DND-41 (cell line): ENCODE measurements at places on chromosomes 2 and 18.
A peak's percentile ranks its signal among the peaks of the same experiment; 100 is the strongest.

DNA sequence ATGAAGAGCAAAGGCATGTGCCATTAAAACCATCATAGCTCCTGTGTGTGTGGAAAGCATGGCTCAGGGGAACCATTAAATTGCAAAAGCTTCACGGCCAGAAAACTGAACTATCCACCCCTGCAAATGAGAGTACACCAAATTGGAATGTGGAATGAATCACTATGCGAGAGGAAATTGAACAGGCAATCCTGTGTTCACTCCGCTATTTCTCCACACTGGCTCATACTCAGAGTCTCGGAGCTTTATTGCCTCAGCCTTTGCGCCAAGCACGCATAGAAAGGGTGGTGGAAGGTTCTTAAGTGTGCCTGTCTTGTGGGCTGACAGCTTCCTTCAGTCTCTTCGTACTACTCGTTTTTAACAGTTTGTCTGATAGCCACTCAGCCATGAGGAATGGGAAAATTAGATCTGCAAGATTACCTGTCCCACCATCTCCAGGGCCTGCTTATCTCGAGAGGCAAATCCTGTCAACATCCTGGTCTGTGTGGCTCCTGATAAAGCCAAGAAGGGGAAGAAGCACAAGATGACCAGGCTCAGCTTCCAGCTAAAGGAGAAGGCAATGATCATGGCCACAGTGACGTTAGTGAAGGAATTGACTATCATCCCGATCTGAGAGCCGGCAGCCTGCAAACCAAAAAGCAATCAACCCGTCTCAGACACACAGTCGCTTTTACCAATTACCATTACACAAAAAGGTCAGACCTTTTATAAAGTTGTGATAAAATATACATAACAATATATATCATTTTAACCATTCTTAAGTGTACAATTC is 34.9 kb downstream of the G6PC2 start:
- no peak for DNase-seq

DNA sequence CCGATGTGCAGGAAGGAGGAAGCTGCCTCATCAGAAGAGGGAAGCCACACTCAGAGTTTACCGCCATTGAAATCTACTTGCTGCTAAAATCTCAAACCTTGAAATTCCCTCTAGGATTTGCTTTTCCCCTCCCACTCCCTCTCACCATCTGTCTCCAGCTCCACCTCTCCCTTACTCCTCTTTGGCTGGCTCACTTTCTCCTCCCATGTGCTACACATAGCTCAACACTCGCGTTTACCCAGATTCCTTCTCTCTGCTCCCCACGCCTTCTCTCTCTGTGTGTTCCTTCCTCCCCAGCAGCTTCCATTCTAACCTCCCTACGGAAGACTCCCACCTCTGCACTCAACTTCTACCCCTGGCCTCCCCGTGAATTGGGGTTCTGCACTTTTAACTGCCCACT is 143.1 kb downstream of the DNER start:
- DNase-seq: no peak

- peak; percentile 45 for DNase-seq
Measured at GRCh38 chr2:117785740-117786139, 28.8 kb upstream of the DDX18 start.

- peak; percentile 81 for DNase-seq
Measured at GRCh38 chr2:111705239-111705638, 178.8 kb downstream of the ANAPC1 start.

DNA sequence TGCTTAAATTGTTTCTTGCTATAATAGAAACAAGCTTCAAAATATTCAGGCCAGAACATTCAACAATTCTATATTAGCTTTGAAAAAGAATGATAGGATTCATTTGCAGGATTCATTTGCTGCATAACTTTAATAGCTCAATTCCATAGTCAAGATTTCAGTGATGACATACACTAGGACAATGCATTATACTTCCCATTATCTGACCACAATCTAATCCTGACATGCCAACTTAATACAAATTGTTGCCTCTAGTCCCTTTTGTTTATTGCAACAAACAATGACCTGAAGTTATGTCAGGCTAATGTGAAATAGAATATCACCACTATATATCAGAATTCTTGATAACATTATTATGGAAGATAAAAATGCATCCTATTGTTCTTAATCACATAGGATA is 169.4 kb downstream of the DNAH7 start:
- DNase-seq: no peak

DNA sequence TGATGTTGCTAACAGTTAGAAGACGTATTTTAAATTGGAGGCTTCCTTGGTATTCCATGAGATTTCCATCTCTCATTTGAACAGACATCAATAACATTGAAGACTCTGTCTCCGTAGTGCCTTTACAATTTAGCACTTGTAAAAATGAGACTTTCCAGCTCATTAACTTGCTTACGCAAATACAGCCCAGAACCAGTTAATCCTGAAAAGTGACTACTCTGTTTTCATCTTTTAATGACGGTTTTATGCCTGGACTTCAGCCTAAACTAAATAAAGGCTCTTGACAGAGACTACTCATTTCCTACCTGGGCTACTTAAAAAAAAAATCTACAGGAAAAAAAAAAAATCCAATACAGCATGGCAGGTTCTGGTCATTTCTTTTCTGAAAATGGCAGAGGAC is 148.6 kb downstream of the LRATD1 start:
- no peak for DNase-seq

- no peak for DNase-seq
Measured at GRCh38 chr18:34358923-34359322, 134.2 kb upstream of the NOL4 start.

DNA sequence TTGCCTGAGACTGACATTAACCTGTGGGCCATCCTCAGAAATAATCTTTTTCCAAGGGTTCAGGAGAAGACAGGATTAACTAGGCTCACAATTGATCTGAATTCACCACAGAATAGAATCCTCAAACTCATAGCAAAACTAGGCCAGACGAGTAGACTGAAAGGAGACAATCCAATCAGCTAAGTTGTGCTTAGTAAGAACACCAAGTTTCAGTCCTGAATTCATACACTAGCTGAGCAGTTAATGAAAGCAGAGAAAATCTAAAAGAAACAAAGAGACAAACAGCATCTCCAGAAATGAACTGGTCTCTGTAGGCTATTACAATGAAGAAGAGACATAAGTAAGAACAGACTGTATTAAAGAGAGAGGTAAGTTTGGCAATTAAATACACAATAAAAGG is 89.5 kb downstream of the GORASP2 start:
- no peak for DNase-seq

GRCh38 chr2:40428439-40428838 is 23.5 kb downstream of the SLC8A1 start:
- DNase-seq: no peak

DNA sequence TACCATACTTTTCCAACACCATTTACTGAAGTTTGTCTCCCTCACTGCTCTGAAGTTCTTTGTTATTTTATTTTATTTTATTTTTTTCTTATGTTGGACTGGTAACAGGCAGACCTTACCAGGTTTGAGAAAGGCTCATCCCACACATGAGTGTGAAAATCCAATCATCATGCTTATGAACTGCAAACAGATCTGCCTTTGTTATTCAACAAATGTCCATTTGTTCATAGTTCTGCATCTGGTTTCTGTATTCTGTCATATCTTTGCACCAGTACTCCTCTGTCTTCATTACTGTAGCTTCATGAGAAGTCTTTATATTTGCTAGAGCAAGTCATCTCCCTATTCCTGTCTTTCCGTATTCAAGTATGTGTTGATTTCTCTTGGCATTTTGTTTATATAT is 5.3 kb downstream of the RNU2-63P start:
- DNase-seq: no peak

DNA sequence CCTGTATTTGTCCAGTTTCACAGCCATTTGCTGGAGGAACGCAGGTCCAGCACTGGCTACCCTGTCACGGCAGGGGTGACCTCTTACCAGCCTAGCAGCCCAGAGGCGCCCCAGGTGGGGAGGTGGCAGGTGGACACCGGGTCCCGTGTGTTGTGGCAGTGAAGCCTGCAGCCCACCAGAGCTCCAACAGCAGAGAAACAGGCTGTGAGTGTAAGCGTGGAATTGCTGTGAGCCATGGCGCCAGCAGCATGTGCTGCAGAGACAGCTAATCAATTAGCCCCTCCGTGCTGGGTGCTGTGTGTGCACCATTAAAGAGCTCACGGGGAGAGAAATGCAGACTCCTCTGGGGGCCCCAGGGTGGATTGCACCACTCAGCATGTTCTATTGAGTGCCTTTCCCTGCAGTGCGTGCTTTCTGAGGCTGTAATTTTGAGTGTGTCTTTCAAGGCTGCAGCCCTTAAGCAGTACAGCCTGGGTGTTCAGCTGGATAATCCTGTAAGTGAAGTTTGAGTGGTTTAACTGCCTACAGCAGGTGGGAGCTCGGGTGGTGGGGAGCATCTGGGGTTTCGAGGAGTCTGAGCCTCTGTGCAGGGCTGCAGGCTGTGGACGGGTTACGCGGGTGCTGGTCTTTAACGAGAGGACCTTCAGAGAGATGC is 15.9 kb downstream of the RTP5 start:
- DNase-seq: peak; percentile 61

GRCh38 chr2:150137338-150138069 is 350.0 kb downstream of the RND3 start:
- no peak for DNase-seq

GRCh38 chr2:8242739-8243138 is 439.1 kb upstream of the ID2 start:
- no peak for DNase-seq

DNA sequence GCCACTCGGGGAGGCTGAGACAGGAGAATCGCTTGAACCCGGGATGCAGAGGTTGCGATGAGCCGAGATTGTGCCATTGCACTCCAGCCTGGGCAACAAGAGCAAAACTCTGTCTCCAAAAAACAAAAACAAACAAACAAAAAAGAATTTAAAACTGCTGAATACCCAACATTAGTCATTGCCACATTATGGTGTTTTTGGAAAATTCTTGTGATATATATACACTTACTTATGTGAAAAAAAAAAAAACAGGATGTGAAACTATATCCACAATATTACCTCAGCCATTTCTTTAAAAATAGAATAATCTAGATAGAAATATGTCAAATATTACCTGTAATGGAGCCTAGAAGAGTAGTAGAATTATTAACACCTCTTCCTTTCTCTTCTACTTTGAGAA is 288.3 kb upstream of the FN1 start:
- no peak for DNase-seq

GRCh38 chr2:9346885-9347284 is 76.4 kb downstream of the ITGB1BP1 start:
- DNase-seq: no peak

- DNase-seq: no peak
Measured at GRCh38 chr2:148493822-148494563, 150.6 kb upstream of the EPC2 start.

DNA sequence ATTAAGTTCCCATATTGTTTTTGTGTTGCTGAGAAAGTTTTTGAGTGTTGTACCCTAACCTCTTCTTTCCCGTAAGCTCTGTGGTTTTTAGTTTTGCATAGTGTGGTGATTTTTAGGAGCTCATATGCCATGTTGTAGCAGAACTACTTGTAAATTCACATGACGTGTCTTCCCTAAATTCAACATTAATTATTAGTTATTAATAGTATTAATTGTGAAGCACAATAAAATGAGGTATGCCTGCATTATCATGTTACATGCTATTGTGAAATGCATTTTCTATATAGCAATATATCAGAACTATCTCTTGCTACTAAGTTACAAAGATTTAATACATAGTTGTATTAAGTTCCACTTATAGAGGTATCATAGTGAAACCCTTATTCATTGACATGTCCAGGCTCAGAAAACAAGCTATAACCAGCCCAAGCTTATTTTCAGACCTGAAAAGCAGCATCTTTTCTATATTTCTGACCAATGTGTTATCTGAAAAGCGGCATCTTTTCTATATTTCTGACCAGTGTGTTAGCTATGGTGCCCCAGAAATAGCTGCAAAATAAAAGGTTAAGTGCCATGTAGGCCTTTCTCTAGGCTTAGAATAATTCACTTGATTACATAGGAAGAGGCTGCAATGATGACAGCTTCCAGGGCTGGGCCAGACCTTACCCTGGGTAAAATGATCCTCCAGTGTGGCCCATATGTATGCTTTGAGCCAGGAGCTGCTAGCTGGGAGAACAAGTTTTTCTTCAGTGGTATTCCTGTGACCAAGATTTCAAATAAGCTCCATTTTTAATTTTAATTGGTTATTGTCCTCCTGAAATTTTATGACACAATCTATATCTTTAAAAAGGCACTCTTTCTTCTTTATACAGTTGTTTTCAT is 21.6 kb downstream of the EPAS1 start:
- DNase-seq: no peak

DNA sequence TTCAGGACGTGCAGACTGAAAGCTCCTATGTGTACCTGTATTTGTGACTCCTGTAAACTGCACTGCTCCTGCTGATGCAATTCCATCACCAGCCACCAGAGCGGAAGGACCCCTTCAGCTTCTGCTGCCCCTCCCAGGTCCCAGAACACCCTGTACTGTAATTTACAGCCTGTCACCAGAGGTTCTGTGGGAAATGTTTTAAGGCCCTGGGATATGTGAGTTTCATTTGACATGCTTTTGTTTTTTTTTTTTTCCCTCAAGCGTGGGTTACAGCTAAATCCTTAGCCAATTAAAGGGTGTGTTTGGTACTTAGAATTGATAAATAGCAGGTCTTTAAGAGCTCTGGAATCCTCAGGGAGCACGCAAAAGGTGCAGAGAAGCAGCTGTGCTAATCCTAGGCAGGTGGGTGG is 79.4 kb downstream of the KCTD1 start:
- DNase-seq: peak; percentile 55

GRCh38 chr18:78527984-78528383 is 451.6 kb upstream of the SALL3 start:
- DNase-seq: no peak

- no peak for DNase-seq
Measured at GRCh38 chr18:40866968-40867367, 1088.1 kb upstream of the PIK3C3 start.

- no peak for DNase-seq
Measured at GRCh38 chr2:202249521-202250253, 11.3 kb upstream of the SUMO1 start.

DNA sequence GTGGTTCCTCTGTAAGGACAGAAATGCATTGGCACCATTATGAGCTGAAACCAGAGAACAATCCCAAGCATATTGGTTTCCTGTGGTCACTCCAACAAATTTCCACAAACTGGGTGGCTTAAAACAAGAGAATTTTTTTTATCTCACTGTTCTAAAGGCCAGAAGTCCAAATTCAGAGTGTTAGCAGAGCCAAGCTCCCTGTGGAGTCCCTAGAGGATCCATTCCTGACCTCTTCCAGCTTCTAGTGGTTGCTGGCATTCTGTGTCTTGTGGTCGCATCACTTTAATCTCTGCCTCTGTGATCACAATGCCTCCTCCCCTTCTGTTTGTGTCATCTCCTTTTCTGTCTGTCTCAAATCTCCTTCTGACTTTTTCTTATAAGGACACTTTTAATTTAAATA is 380.3 kb downstream of the NYAP2 start:
- DNase-seq: no peak

GRCh38 chr2:171042253-171042969 is 113.4 kb downstream of the GORASP2 start:
- no peak for DNase-seq

DNA sequence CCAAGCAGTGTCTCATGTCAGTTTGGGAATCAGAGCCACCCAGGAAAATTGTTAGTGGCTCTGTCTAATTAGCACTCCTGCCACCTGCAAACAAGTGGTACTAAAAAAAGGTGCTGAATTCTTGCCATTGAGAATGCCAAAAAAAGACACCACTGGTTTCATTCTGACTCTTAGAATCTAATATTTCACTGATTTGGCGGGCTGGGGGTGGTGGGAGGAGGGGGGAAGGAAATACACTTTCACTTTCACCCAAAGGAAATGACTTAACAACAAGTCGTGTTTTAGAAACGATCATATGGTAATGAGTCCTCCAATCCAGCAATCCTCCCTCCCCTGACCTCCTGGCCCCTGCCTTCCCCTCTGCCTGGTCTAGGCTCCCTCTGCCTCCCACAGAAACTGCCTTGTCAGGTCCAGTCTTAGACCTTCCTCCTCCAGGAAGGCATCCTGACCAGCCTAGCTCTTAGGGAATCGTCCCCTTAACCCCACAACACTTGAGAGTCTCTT is 4.4 kb upstream of the KLHL29 start:
- peak; percentile 67 for DNase-seq
